AG20443 (cell line): ENCODE measurements at places on chromosomes 4 and X.

GRCh38 chr4:119638359-119638758 lies 9.8 kb upstream of the PDE5A start:
- no peak for DNase-seq

- no peak for DNase-seq
Measured at GRCh38 chrX:55659931-55660330, 36.7 kb downstream of the FOXR2 start.

DNA sequence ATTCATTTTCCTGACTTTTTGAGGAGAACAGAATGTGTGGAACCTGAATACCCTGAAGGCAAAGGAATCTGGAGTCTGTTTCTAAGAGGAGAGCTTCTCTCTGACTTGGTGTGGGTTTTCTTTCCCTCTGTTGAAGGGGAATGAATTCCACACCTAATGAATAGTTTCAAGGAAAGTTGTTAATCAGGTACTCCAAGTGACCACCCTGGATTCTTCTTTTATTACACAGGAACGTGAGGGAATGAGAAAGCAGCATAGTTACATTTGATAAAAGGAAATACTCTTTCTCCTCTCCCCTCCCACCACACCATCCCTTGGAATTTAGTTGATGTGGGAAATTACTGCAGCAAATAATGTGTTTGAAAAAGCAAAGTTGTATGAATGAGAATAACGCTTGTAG lies 29.7 kb downstream of the SLIT2 start:
- no peak for DNase-seq

DNA sequence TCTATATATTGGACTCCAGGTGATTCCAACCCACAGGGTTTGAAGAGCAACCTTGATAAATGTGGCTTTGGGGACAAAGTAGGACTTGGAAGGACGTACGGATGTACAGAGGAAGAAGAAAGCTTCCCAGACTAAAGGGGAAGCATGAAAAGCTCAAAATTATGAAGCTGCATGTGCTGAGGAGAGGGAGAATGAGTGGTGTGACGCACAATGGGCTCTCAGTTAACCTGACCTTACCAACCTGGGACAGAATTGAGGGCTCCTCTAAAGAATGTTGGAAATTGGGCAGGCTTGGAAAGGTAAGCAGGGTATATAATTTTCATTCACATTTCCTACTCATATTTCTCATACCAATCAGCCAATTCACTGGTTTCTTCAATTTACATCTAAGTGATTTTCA lies 10.5 kb upstream of the TIGD2 start:
- DNase-seq: no peak

GRCh38 chr4:86908251-86908657 lies 16.0 kb upstream of the C4orf36 start:
- peak; percentile 35 for DNase-seq

GRCh38 chrX:39174772-39175417 lies 373.6 kb downstream of the MID1IP1 start:
- peak; percentile 8 for DNase-seq

DNA sequence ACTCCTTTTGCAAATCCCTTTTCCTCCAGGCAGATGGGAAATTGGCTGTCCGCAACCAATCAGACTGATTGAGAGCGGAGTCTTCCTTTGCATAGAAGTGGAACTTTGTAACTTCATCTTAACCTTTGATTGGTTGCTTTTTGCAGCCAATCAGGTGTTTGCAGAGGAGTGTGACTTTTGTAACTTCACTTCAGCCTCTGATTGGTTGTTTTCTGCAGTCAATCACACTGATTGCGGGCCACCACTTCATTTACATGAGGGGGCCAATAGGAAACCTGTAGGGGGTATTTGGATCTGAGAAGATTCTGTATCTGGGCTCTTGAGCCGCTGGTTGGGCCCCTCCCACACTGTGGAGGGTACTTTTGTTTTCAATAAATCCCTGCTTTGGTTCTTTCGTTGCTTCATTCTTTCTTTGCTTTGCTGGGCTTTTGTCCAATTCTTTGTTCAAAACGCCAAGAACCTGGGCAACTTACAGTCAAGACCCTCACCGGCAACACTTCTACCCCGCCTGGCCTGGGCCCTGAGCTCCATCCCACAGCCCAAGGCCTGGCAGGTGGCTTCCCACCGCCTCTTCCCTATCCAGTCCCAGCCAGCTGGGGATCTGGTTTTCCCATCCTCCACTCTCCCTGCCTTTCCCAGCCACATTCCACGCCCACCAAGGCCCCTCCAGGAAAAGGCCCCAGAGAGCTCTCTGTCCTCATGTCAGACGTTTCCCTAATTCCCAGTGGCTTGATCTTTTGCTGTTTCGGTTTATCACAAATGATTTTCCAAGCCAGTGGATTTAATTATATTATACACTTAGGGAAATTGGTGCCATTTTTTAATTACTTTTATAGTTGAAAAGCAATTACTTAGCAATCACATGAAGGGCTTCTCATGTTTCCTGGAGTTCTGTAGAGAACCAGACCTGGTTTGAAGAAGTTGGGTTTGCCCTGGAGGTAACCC lies 110.2 kb upstream of the STX18 start:
- DNase-seq: no peak

- DNase-seq: peak; percentile 22
Measured at GRCh38 chrX:139739138-139739537, 31.2 kb upstream of the MCF2 start.

GRCh38 chr4:138766332-138766731 lies 249.2 kb upstream of the NOCT start:
- DNase-seq: no peak

DNA sequence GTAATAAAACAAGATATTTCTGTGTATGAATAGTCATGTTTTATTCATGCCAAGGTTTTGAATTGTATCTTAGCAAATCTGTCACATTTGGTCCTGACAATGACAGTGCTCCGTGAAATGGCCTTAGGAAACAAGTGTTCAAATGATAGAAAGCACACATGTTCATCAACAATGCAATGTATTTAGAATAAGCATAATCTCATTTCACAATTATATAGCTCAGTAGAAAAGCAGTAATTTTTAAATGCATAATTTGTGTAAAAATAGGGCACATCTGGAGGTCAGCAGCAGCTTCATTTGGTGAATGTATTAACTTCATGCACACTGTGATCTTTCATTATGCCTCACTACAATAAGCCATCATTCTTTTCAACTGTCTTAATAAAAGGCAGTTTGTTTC lies 380.4 kb downstream of the GPM6A start:
- DNase-seq: no peak

DNA sequence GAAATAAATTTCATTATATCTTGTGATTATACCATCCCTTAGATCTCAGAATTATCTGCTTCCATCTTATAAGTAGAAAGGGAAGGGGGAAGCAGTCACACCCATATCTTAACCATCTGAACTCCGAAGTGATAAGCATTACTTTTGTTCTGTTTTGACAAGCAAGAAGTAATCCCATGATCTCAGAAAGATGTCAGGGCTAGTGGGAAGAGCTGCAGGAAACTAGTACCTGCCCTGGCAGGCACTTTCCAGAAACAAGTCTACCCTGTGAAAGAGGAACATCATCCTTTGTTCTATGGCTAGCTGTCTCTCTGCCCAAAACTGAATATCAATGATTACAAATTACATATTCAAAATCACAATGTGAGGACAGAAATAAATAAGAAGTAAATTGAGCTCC lies 244.4 kb downstream of the SPOCK3 start:
- DNase-seq: no peak

- DNase-seq: peak; percentile 14
Measured at GRCh38 chrX:41677183-41678060, 11.4 kb upstream of the GPR34 start.

DNA sequence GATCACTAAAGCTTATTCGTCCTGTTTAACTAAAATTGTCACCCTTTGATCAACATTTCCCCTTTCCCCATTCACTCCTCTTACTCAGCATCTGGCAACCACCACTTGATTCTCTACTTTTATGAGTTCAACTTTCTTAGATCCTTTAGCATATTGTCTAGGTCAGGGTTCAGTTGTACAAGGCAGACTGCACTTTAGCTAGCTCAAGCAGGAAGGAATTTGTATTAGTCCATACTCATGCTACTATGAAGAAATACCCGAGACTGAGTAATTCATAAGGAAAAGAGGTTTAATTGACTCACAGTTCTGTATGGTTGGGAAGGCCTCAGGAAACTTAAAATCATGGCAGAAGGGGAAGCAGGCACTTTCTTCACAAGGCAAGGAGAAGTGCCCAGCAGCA lies 44.3 kb downstream of the TASL start:
- DNase-seq: no peak

GRCh38 chr4:115228851-115229250 lies 115.4 kb upstream of the NDST4 start:
- no peak for DNase-seq

DNA sequence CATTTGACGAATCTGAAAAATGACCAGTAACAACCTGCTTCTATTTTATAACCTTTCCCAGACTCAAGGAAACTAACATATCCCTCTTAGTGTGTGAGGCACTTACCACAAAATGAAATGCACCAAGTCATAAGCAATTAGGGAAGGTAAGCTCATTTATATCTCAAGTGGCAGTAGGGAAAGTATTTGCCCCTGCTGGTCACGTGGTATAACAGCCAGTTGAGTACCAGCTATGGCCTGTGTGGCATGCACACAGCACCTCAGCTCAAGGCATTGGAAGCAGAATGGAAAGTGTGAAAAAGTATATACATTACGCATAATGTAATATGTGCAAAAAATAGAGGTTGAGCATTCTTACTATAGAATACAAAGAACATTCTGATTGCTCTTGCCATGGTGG lies 178.3 kb upstream of the GYPA start:
- DNase-seq: no peak

DNA sequence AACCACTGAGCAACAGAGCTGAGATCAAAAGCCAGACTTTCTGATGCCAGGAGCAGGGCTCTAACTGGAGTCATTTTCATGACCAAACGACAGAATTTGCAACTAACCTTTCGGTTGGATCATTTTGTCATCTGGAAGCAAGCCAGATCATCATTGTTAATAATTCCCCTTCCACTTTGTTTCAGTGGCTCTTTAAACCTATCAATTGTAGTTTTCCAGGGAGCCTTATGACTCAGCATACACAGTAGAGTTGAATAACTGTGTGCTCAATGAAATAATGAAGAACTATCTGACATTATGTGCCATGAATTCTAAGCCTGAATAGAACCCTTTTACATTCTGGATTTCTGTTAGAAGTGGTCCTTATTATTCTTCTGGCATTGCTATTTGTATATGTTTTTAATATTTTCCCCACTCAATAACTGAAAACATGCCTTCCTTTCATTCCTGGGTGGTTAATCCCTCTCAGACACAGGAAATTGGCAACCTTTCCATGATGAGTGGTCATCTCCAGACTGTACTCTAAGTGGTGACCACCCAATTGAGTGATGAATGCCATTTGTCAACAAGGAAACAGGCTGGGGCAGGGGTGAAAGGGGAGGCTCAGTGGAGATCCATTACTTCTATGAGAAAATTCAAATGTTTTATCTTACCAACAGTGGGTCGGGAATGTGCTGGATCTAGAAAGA lies 431.8 kb downstream of the BCOR start:
- DNase-seq: no peak

- no peak for DNase-seq
Measured at GRCh38 chr4:54863571-54864255, 206.0 kb downstream of the KIT start.

DNA sequence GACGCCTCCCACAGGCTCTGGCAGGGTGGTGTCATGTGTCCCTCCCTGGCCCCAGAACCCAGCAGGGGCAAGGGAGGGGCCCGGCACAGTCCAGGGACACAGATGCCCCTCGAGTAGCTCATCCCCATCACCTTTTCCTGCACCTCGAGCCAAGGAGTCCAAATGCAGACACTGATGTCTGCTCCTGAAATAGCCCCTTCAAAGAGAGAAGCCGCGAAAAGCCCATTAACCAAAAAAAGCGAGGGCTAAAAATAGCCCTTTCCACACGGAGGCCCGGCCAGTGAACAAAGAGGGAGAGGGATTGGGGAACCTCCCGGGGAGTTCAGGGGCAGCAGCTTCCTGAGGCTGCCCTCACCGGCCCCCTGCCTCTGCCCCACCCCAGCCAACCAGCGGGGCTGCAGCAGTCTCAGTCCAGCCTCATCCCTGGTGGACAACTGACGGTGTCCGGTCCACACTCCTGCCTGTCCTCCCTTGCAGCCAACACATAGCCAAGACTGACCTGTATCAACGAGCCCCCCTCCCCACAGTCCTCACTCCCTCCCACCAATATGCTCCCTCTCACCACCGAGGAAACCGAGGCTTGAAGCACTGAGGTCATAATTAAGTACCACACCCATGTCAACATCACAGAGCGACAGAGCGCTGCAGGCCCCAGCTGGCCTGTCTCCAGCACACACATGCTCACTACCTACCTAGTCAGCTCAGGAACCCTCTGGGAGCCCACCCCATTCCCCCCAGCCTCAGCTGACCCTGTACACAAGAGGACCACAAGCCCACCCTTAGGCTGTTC lies 23.9 kb downstream of the WDR1 start:
- DNase-seq: no peak
